H1 (cell line): ENCODE measurements at places on chromosomes 1 and 21.

DNA sequence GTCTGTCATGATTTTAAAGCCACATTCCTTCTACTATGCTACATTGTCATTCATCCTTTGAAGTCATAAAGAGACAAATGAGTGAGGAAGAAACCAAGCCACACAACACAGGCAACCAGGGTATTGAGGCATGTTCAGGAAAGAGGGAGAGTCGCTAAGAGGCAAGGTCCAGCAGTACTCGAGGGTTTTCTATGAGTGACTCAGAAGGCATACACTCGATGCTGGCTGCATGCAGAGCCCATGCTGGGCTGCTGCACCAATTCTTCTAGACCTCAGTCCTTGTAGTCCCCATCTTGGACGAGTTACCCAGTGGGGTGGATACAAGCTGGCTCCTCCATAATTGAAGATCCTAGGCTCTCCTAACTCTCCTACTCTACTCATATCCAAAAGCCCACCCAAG, 57.6 kb downstream of the OLFML2B start:
- no peak for DNase-seq

DNA sequence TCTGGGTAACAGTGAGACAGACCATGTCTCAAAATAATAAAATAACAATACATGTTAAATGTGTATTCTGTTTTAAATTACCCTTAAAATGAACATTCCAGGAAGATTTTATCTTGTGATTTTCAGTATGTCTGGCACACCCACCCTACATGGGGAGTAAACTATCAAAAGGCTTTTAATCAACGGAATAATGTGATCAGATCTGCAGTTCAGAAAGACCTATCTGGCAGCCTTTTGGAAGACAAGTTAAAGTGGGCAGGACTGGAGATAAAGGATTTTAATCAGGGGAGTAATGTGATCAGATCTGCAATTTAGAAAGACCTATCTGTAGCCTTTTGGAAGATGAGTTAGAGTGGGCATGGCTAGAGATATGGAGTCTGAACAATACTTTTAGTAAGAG, 10.1 kb downstream of the MED8 start:
- no peak for DNase-seq

- no peak for DNase-seq
These were observed 182.7 kb downstream of the HMCN1 start for GRCh38 chr1:185916861-185917260.

GRCh38 chr1:160911441-160911840, 26.5 kb upstream of the ITLN1 start:
- DNase-seq = no peak

DNA sequence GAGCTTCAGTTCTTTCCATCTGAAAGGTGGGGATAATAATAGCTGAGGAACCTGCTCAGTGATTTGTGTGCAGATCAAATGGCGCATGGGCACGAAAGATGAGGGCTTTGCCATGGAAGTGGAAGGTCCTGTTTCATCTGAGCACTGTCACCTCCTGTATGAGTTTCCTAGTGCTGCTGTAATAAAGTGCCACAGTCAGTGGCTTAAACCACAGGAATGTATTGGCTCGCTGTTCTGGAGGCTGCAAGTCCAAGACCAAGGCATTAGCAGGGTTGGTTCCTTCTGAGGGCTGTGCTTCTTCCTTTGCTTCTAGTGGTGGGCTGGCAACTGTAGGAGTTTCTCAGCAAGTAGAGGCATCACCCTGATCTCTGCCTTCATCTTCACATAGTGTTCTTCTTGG, 51.1 kb upstream of the RBM15 start:
- DNase-seq = no peak

GRCh38 chr1:45854724-45855123, 51.3 kb downstream of the MAST2 start:
- no peak for DNase-seq

DNA sequence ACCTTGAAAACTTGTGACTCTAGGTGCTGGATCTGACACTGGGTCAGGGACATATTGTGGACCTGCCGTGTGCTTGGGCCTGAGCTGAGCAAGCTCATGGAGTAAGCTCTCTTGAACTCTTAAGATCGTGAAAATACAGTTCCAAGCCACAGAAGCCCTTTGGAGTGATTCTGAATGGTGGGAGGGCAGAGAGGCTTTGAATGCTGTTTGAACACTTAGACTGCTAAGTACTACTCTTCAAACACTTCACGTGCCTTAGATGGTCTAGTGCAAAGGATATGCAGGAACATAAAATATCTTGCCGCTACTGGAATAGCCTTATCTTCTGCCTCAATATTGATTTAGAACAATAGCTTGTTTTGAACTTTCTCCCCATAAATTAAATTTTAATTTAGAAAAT, 21.6 kb downstream of the ROR1 start:
- no peak for DNase-seq

- no peak for DNase-seq
These were observed 48.6 kb downstream of the PRKACB start for GRCh38 chr1:84192681-84193080.

GRCh38 chr1:240522122-240522822, 89.7 kb downstream of the GREM2 start:
- no peak for DNase-seq

DNA sequence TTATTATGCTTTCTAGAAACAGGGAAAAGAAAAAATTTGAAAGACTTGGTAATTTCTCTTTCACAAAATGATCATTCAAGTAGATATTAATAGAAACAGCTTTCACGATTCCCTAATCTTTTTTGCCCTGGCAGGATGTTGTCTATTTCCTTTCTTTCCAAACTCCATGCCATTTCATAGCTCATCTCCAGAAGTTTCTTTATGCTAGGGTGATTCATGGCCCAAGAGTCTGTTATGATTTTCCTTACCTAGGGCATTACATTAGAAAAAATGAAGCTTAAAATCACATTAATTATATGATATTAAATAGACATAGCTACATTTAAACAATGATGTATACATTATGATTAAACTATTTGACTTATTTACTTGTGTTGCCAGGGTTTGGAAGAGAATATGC, 762.1 kb downstream of the LTN1 start:
- no peak for DNase-seq

DNA sequence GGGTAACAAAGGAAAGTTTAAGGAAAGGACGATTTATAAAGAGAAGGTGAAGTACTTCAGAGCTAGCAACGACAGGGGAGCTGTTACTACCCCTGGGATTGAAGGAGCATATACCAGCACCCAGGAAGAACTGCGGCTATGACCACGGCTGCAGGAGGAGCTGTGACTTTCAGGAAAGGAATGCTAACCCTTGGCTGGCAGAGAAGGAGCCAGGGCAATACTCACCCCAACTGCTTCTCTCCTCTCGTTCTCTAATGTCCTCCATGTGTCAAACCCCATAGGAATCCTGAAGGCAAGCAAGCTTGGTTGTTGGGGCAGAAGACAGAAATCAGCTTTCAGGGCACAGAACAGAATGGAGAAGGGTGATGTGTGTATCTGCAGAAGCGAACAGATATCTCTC, 120.5 kb downstream of the TMEM53 start:
- DNase-seq = no peak

GRCh38 chr1:27554759-27555699, 48.9 kb downstream of the AHDC1 start:
- DNase-seq = no peak

- DNase-seq = no peak
These were observed 50.2 kb upstream of the ACTRT2 start for GRCh38 chr1:2971101-2971501.

DNA sequence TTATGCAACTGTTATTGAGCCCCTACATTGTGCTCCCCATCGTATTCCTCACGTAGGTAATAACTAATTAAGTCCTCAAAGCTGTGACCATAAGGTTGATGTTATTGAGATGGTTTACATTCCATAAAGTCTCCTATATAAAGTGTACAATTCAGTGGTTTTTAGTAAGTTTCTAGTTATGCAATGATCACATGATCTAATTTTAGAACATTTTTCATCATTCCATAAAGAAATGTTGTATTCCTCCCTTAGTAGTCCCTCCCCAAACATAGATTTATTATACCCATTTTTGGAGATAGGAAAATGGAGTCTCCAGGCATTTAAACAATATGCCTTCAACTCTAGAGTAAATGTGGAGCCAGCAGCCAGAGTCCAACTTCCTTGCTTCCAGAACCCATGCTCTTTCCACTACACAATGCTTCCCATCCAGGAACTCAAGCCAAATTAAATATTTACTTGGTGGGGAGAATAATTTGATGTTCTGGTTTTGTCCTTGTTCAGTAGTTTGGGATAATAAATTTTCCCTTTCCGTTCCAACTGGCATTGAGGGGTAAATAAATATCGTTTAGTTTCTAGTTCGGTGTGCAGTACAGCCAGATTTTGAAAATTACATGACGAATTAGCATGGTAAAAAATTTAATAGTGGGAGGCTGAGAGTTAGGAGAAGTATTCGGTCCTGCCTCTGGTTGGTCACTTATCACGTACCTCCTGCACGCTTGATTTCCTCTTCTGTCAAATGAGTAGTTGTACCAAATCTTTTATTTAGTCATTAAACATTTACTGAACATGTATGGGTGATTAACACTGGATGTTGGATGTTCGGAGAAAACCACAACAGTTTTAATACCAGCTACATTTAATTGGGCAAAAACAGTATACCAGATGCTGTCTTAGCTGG, 66.3 kb downstream of the CACHD1 start:
- DNase-seq = no peak

DNA sequence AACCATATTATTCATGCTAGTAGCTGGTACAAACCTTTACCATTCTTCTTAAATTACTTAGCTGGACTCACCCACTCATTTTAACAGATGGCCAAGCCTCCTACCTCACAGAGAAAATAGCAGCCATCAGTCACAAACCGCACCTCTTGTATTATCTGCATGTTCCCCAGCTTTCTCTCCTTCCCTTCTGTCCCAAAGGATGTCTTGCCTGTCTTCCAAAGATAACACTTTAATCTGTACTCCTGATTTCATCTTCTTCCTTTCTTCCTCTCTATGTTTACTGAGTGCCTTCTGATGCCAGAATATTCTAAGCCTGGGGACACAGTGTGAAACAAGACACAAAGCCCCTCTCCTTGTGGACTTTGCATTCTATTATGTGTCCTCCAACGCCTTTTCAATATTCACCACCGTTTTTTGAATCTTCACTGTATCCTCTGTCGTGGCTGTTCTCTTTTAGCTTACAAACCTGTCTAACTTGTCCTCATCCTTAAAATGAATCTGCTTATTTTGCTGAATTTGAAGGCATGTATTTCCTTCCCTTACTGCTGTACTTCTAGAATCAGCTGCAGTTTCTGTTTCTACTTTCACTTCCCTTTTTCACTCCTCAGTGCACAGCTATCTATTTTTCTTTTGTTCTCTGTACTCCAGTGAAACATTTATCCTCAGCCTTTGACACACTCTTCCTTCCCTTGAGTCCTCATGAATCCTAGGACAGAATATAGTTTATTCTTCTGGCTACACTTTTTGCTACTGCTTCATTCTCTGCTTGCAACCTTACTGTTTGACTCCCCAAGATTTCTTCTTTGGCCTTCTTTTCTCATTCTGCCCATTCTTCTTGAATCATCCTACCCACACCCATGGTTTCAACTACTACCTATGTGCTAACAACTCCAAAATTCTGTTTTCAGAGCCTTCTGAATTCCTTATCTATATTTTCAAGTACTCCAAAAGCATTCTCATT, 216.9 kb upstream of the SAMSN1 start:
- no peak for DNase-seq

- no peak for DNase-seq
These were observed 21.8 kb downstream of the RSPH1 start for GRCh38 chr21:42474043-42474831.

DNA sequence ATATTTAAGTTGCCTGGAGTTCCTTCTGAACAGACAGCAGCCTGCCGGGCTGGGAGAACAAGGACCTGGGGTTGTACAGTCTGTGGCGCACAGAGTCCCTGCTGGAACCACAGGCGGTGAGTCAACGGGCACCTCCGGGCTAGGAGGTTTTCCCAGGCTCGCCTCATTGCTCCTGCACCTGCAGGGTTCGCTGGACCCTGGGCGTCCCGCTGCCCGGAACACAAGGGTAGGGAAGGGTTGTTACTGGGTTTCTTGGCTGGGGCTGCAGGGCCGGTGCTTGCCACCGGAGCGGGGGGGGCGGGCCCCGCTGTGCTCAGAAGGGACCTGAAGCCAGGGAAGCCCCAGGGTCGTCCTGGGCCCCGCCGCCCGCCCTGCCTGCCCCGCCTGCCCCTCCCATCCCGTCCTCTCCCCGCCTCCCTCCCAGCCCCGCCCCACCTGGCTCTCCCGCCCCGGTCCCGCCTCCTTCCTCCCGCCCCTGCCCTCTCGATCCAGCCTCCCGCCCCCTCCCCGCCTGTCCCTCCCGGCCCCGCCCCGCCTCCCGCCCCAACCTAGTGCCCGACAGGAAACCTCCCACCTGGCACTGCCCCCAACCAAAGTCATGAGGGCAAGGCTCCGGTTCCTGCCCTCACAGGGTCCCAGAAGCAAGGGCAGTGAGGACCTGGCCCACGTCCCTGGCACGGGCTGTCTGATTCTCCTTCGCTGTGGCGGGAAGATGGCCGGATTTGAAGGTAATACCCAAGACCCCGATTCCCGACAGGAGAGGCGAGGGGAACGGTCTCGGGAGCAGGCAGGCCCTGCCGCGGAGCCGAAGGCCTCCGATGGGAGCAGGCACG, 6.8 kb downstream of the JMJD4 start:
- DNase-seq = peak; percentile 82
